CD4-positive, alpha-beta T cell treated with Interleukin-4 for 4 hours (primary cell): ENCODE measurements at places on chromosomes 6 and 20.
A peak's percentile ranks its signal among the peaks of the same experiment; 100 is the strongest.

DNA sequence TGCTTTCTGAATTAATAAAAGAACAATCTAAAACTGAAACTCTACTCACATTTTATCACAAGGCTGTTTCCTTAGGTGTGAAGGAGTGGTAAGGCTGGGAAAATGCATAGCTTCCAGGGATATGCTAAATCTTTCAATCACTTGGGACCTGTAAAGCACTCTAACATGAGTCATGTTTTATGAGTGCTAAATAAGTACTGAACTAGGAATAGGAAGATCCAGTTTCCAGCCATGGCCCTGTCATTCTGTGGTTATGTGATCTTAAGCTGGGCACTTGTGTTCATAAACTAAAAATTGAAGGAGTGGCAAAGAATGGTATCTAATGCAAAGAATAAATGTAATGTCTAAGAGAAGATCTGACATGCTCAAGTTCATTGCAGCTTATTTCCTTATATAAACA lies 6.1 kb upstream of the TMEM200A start:
- DNase-seq, result no peak

DNA sequence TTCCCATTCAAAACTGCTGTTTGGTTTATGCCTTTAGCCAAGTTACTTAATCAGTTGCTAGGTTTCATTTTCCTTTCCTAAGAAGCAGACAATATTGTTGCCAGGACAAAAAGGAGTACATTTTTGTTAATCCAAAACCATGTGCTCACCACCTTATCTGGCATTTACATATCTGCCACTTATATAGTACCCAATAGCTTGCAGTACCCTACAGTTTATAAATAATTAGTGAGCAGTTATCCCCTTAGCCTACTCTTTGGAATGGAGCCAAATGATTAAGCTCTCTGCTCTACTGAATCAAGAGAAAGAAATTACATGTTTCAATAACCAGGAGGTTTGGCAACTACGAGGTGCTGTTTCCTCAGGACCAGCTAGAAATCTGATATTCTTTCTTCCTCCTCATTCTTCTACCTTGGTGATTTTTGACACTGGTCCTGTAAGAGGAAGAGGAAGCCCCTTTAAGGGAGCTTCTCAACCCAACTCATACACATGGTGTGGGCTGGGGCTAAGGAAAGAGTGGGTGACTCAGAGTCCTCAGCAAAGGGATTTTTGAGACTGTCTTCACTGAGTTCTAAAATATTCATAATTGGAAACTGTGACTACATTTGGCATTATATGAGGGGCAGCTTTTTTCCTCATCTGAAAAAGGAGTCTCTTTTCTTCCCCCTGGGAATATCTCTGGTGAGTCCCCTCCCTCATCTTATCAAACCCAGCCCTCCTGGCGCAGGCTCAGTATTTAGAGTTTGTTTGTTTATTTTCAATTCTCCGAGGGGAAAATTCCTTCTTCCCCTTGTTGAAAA lies 1.5 kb downstream of the ZNFX1 start:
- DNase-seq, result peak; percentile 75

DNA sequence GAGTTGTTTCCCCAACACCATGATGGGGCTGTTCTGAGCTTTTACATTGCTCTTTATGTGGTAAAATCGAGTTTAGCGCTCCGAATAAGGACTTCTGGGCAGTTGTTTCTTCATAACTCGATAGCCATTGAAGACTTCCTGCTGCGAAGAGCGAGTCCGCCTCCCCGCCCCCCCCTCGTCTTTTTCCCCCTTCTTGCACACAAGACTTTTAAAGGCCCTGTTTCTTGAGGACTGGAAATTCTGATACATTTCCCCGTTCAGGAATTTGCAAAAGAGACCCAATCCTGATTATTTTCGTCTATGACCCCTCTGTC lies 1.5 kb upstream of the CITED2 start:
- no peak for DNase-seq

DNA sequence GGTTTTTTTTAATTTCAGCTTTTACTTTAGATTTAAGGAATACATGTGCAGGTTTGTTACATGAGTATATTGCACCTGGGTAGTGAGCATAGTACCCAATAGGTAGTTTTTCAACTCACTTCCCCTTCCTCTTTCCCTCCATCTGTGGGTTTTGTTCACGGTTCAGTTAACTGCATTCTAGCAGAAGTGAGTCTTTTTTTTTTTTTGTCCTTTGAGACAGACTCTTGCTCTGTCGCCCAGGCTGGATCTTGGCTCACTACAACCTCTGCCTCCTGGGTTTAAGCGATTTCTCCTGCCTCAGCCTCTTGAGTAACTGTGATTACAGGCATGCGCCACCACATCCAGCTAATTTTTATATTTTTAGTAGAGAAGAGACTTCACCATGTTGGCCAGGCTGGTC lies 8.7 kb downstream of the UBR2 start:
- DNase-seq, result peak; percentile 21

GRCh38 chr20:4635781-4636180 lies 85.9 kb upstream of the PRND start:
- DNase-seq, result no peak

GRCh38 chr20:49865559-49865958 lies 49.8 kb downstream of the SPATA2 start:
- DNase-seq, result no peak

GRCh38 chr6:10824819-10825218 lies 13.5 kb downstream of the MAK start:
- no peak for DNase-seq

DNA sequence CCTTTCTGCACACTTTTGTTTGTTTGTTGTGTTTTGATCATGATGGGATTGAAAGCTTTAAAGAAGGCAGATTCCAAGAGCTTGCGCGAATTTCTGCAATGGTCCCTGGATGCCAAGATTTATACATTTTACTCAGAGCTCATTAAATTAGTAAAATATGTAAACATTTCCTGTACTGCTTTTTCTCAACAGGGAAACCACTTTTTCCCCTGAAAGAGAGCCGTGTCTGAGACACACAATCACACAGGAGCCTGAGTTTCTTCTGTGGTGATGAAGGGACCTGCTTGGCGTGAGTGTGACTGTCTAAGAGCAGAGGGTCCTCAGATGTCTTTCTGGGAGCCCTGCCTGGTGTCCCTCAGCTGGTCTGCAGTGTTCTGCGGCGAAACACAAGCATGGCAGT lies 12.1 kb upstream of the TAGAP start:
- no peak for DNase-seq

DNA sequence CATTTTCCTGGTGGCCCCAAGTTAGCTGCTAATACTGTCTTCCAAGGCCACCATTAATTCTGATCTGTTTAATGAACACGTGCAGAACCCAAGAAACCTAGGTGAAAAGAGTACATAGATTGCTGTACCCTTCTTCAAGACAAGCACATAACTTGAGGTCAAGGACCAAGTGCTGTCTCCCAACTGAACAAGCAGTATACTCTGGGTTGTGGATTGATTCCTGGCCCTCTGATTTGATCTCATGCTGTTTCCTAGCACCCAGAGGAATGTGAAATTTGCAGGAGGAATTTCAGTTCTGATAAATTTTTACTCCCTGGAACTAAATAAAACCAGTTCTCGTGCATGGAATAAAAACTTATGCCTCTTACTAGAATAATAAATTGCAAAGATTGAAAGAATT lies 75.6 kb downstream of the MTFR2 start:
- DNase-seq, result no peak

DNA sequence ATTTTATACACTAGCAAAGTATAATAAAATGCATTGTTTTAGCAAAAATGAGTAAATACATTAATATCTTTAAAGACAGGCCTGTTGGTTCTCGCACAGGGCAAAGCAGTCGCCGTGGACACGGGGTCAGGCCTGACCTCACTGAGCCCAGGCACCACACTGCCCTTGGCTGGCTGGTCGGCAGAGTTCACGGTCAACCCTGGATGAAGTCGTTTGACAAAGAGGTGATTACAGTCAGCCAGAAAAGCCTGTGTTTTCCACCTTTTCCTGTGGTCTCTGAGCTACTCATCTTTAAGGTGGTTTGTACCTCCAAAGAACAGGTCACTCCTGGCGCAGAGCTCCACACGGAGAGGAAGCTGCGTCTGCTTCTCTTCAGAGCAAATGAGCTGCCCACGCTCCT lies 191.5 kb downstream of the DLL1 start:
- no peak for DNase-seq

GRCh38 chr6:81731814-81732213 lies 20.7 kb downstream of the TENT5A start:
- no peak for DNase-seq

- DNase-seq, result no peak
Observed at GRCh38 chr6:45949256-45949655, 66.4 kb downstream of the CLIC5 start.

- no peak for DNase-seq
Observed at GRCh38 chr6:23735151-23735550, 390.9 kb upstream of the NRSN1 start.

- no peak for DNase-seq
Observed at GRCh38 chr6:6569811-6570164, 18.7 kb upstream of the LY86 start.

DNA sequence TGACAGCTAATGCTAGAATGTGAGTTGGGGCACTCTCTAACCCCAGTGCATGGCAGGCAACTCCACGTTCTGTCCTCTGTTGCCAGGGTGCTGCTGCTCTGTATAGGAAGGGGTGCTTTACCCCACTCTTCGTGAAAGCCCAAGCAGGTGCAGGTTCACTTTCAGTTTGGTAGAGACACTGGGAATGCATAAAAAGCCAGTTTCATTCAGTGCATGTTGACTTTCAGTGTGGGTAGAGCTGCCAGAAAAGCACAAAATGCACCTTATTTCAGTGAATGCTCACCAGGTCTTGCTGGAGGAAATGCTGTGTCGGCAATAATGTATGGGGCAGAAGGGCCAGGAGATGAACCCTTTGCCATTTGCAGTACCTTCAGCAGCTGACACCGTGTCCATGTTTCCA lies 62.1 kb upstream of the ADGRB3 start:
- DNase-seq, result no peak

- DNase-seq, result no peak
Observed at GRCh38 chr6:36283608-36284007, 13.7 kb downstream of the PNPLA1 start.

DNA sequence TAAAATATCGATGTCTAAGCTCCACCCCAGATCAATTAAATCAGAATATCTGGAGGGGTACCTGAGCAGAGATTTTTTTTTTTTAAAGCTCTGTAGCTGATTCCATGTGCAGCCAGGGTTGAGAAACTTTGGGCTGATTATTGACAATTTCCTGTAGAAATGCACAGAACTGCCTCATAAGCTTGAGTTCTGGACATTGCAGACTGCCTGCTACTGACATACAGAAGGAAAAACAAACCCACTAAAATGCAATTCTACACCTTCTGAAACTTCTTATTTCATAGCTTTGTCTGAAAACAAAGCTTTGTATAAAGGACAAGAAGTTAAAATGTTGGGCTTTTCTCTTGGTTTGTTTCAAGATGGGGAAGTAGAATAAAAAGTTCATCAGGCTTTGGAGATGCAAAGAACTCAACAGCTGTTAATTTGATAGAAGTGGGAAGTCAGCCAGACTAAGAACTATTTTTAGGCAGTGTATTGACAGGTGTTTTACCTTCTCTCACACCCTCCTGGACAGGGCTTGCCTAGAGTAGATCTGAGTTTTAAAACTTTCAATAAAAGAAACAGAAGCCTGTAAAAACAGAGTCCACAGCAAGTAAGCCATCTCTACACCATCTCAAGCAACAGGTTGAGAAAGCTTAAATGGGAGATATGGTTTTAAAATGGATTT lies 147.7 kb downstream of the KCNQ5 start:
- DNase-seq, result no peak

GRCh38 chr6:122653094-122653493 lies 42.9 kb downstream of the PKIB start:
- DNase-seq, result no peak

- peak; percentile 74 for DNase-seq
Observed at GRCh38 chr6:149480502-149481280, 4.1 kb downstream of the ZC3H12D start.

GRCh38 chr6:133833949-133834359 lies 55.0 kb upstream of the TCF21 start:
- DNase-seq, result no peak

GRCh38 chr6:5529015-5529414 lies 267.7 kb downstream of the FARS2 start:
- no peak for DNase-seq

- peak; percentile 10 for DNase-seq
Observed at GRCh38 chr6:130913120-130913519, 85.9 kb downstream of the SMLR1 start.

- DNase-seq, result no peak
Observed at GRCh38 chr6:44524476-44525227, 137.1 kb downstream of the CDC5L start.

DNA sequence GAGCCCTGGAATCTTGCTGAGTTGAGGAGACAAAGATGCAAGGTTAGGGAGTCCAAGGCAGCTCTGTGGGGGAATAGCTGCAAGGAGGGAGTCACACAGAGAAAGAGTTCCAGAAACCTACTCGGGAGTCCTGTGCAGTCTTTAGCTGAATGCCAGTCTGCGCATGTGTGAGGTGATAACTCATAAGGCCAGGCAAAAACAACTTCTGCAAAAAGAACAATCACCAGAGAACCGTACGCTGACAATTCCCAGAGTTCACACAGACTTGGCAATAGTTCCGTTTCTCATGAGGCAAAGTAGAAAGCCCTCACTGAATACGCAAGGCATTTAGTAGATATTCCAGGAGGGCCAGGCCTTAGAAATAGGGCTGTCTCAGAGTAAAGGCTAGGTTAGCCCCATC lies 135.2 kb upstream of the TAB2 start:
- DNase-seq, result no peak

DNA sequence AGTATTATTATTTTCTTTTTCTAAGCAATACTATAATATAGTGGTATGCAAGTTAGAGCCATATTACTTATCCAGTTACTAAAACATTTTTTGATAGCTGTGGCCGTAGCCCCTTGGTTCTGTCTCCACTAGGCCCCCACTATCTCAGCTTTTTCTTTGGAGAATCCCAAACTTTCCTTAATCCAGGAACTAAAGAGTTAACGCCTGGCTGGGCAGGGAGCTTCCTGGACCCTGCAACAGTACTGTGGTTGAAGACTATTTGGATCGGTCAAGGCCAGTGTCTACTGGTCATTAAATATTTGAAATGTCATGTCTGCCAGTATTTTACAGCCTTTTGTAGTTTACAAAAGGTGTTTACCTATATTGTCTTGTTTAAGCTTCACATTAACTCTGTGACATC lies 20.0 kb upstream of the TRERF1 start:
- no peak for DNase-seq

DNA sequence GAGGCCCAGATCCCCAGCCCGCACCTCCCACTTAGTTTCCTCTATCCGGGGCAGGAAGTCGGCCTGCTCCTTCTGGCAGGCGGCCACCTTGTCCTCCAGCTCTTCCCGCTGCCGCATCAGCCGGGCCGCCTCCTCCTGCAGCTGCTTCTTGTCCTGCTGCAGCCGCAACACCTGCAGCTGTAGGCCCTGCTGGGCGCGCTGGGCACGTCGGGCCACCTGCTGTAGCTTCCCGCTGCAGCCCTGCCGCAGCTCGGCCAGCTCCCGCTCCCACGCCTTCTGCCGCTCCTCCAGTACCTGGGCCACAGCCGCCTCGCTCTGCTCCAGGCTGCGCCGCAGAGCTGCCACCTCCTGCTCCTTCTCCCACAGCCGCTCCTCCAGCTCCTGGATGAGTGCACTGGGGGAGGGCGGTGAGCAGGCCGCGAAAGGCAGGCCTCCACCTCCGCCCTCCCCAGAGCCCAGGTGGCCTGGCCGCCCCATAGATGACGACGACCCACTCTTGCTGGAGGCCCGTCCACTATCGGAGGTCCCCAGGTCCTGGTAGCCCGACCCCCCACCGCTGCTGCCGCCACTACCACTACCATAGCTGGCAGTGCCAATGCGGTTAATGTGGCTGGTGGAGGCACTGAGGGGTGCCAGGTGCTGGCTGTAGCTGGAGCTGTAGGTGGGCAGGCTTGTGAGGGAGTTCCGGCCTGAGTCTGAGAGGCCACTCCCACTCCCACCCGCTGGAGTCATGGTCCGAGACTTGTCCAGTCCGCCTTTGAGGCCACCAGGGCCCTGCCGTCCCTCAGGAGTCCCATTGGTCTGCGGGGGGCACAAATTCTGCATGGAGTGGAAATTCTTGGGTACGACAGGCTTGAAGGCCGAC lies 6.0 kb upstream of the FASTKD5 start:
- no peak for DNase-seq
